ENCODE measurements at places on chromosomes 11 and 22. TPM values are rescaled to one million over a fixed set of nuclear protein-coding genes. Genes with fewer than 3 reads are reported as not detected.
A peak's percentile ranks its signal among the peaks of the same experiment; 100 is the strongest.

The MYO18B gene
- 0.14 TPM for total RNA-seq

DNA sequence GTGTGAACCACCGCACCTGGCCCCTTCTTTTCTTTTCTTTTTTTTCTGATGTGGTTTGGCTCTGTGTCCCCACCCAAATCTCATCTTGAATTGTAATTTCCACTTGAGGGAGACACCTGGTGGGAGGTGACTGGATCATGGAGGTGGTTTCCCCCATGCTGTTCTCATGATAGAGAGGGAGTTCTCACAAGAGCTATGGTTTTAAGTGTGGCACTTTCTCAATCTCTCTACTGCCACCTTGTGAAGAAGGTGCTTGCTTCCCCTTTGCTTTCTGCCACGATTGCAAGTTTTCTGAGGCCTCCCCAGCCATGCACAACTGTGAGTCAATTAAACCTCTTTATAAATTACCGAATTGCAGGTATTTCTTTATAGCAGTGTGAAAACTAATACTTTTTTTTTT lies 4.9 kb upstream of the TCN2 start:
- H3K36me3 ChIP-seq = no peaks in the 10 kb centered on the region
- H3K4me3 ChIP-seq = no peak overlapping the region
- DNase-seq = peak; percentile 26
- peaks cover 13% of the 10 kb centered on the region for H3K4me1 ChIP-seq
- no peaks in the 10 kb centered on the region for H3K27me3 ChIP-seq

DNA sequence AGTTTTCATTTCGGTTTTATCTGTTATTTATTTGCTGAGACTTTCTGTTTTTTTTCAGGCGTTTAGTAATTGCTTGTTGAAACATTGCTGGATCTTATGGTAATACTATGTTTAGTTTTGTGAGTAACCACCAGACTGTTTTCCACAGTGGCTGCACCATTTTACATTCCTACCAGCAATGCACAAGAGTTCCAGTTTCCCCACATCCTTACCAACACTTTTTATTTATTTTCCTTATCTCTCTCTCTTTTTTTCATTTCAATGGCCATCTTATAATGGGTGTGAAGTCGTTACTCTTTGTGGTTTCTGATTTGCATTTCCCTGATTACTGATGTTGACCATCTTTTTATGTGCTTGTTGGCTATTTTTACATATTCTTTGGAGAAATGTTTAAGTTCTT lies 23.7 kb downstream of the USP47 start:
- H3K4me1 ChIP-seq = peaks cover 63% of the 10 kb centered on the region
- DNase-seq = no peak
- no peak overlapping the region for H3K27ac ChIP-seq
- no peak overlapping the region for H3K4me3 ChIP-seq
- H3K36me3 ChIP-seq = peaks cover 9% of the 10 kb centered on the region

DNA sequence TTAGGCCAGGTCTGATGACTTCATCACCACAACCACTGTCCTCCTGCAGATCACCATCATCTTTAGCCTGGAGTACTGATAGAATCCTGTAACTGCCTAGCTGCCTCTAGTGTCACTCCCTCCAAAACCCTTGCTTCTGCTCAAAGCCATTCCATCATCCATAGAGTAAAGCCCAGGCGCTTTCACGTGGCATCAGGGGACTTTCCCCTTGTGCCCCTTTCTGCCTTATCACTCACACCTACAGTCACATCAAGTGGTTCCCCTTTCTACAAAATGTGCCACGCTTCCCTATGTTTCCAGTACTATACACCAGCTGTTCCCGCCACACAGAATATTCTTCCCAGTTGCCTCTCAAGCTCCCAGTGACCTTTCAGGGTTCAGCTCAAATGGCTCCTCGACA lies 75.9 kb downstream of the MN1 start:
- H3K27me3 ChIP-seq = peaks cover 21% of the 10 kb centered on the region
- no peak for DNase-seq
- H3K36me3 ChIP-seq = no peaks in the 10 kb centered on the region
- no peak overlapping the region for H3K4me3 ChIP-seq

The RFPL2 gene
- total RNA-seq = not detected

DNA sequence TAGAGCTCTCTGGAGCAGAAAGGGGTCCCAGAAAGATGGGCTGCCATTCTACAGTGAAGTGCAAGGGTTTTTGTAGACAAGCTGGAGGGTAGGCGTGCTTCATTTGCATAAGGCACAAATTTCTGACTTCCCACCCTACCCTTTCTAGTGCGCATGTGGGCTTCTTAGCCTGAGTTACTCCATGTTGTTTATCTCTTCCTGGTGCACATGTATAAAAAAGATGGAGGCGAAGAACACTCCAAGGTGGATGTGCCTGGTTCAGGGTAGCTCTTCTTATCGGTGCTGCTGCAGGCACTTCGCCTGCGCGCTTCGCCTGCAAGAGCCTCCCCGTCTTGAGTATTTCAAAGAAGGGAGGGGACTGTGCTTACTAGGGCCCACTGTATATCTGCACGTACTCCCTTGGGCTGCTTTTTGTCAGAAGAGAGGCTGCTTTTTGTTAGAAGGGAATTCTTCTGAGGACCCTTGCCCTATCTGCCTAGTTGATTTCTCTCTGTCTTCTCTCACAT lies 1047.3 kb upstream of the CNTN5 start:
- no peak for DNase-seq
- no peak overlapping the region for H3K4me3 ChIP-seq
- H3K36me3 ChIP-seq = no peaks in the 10 kb centered on the region

GRCh38 chr11:26846227-26846626 lies 124.4 kb upstream of the SLC5A12 start:
- H3K27ac ChIP-seq = no peak overlapping the region
- DNase-seq = no peak

DNA sequence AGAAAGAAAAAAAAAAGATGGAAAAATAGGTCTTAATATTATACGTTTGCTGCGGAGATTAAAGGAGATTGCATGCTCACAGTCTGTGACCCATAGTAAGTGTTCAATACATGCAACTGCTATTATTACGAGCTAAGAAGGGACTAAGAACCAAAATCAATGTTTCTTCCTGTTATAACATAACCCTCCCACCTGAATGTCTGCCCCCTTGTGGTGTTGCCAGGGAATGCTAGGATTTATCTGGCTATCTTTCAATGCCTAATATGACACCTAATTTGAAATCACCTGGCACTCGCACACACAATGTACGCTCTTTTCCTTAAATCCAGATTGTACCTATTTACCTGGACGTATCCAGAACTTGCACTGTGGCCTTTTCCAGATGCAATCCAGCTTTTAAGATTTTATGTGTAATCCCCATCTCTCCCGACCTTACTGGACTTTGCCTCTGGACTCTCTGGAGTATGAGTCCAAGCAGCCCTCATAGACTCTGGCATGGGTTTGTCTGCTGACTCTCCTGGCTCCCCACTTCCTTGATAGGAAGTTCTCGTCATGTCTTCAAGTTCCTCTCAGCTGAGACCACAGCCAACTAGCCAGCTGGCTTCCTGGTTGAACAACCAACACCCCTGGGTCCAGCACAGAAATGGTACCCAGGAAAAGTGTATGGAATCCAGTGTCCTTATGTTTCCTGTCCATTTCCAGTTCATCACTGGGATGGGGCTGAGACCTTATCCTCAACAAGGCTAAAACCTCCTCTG lies 151.5 kb downstream of the CCDC34 start:
- H3K27ac ChIP-seq = no peak overlapping the region
- H3K4me3 ChIP-seq = no peak overlapping the region
- peak; percentile 30 for DNase-seq
- H3K4me1 ChIP-seq = no peaks in the 10 kb centered on the region
- no peaks in the 10 kb centered on the region for H3K36me3 ChIP-seq

The LGALS1 gene
- total RNA-seq = 70.2 TPM

The RPS19BP1 gene
- total RNA-seq = 56.2 TPM

The OR8B8 gene
- total RNA-seq = not detected

DNA sequence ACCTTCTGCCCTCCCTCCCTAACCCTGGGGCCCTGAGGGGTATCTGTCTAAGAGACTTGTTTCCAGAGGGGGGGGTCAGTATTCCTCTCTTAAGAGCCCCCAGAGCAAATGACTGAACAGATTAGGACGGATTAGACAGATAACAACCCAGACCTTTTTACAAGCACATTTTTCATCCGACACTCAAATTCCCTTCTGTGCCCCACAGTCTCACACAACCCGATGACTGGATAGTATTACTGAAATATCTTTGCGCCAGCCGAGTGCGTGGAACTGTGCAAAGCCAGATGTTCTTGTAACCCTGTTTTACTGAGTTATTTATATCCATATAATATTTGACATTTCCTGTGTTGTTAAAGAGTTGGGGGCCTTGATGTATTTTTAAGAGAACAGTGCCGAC lies 30.9 kb upstream of the FLI1 start:
- peaks cover 2% of the 10 kb centered on the region for H3K27me3 ChIP-seq
- no peak overlapping the region for H3K27ac ChIP-seq
- no peak overlapping the region for H3K4me3 ChIP-seq
- H3K4me1 ChIP-seq = no peaks in the 10 kb centered on the region

The MGAT3 gene
- 0.62 TPM for total RNA-seq

The POU2F3 gene
- total RNA-seq = not detected

- H3K27ac ChIP-seq = no peak overlapping the region
- H3K36me3 ChIP-seq = no peaks in the 10 kb centered on the region
- no peak overlapping the region for H3K4me3 ChIP-seq
- H3K27me3 ChIP-seq = no peaks in the 10 kb centered on the region
- DNase-seq = no peak
- no peaks in the 10 kb centered on the region for H3K4me1 ChIP-seq
Observed at GRCh38 chr11:42066113-42066512, 606.7 kb upstream of the LRRC4C start.

GRCh38 chr11:123479048-123479837 lies 49.2 kb downstream of the GRAMD1B start:
- DNase-seq = no peak
- H3K27ac ChIP-seq = no peak overlapping the region
- H3K4me1 ChIP-seq = peaks cover 31% of the 10 kb centered on the region
- H3K4me3 ChIP-seq = no peak overlapping the region
- no peaks in the 10 kb centered on the region for H3K27me3 ChIP-seq
- peaks cover 26% of the 10 kb centered on the region for H3K36me3 ChIP-seq

- no peak overlapping the region for H3K27ac ChIP-seq
- no peak for DNase-seq
- H3K4me3 ChIP-seq = no peak overlapping the region
- H3K27me3 ChIP-seq = no peaks in the 10 kb centered on the region
- peaks cover 10% of the 10 kb centered on the region for H3K4me1 ChIP-seq
Observed at GRCh38 chr22:38220163-38220562, 18.4 kb downstream of the MAFF start.

The C1QTNF5 gene
- not detected for total RNA-seq

DNA sequence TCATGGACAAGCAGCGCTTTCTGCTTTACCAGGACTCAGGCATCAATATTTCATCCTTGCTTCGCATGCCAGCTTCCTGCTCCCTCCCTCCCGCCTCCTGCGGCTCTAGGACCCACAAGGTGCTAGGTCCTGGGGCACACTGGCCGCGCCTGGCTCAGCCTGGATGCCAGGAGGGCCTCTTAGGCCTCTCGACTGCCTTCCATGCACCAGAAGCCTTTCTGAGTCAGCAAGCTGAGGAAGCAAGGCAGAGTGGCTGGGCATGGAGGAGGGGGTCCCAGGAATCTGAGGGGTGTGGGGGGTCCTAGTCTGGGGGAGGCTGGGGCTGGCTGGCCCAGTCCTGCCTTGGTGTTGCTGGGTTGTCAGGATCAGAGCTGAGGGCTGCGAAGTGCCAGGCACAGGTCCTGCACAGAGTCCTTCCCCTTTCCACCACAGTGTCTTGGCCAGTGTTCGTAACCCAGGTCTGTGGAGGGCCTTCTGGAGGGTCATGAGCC lies 61.0 kb upstream of the THY1 start:
- H3K4me3 ChIP-seq = no peak overlapping the region
- H3K27ac ChIP-seq = no peak overlapping the region
- H3K27me3 ChIP-seq = peaks cover 6% of the 10 kb centered on the region
- no peak for DNase-seq

The VPREB1 gene
- not detected for total RNA-seq

The CTTN gene
- 52.7 TPM for total RNA-seq

The CHST1 gene
- total RNA-seq = not detected

DNA sequence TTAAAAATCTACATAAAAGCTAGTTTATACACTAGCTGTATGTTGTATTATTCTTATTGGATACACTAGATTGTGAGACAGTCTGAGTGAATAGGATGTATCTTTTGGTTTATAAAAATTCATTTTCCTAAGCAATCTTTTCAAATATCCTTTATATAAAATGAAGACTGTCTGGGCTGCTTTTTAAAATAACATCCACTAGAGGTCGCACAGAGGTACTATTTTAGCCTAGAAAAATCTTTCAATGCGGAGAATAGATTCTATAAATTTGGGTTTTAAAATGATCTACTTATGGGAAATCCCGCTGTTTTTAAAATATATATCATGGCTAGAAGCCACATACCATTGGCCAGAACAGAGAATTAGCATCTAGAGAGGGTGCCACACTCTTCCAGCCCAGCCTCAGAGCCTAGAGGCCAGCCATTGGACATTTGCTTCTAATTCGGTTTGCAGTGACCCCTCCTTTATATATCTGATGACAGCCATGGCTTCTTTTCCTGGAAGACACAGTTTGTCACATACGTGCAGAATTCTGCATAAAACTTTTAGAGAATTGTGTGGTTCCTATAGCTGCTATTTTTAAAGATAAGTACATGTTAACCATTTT lies 7.3 kb downstream of the C11orf97 start:
- peaks cover 9% of the 10 kb centered on the region for H3K27me3 ChIP-seq
- DNase-seq = peak; percentile 16
- no peaks in the 10 kb centered on the region for H3K4me1 ChIP-seq
- H3K27ac ChIP-seq = no peak overlapping the region
- H3K36me3 ChIP-seq = no peaks in the 10 kb centered on the region
- H3K4me3 ChIP-seq = no peak overlapping the region

DNA sequence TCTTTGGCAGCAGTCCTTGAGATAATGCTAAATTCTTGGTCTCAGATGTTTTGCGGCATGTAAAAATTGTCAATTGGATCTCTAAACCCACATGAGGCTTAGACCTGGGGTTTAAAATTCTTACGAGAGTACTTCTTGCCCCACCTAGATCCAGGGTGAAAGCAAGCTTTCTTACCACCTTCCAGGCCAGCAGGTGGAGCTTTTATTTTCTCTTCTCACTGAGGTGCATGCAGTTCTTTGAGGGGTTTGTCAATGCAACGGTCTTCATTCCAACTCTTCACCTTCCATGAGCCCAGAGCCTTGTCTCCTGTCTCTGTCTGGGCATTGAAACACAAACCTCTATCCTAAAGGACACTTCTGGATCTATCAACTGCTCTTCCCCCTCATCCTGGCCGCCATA lies 154.1 kb downstream of the MYO18B start:
- H3K27me3 ChIP-seq = peaks cover 5% of the 10 kb centered on the region
- no peak overlapping the region for H3K4me3 ChIP-seq
- no peaks in the 10 kb centered on the region for H3K36me3 ChIP-seq
- H3K4me1 ChIP-seq = no peaks in the 10 kb centered on the region

DNA sequence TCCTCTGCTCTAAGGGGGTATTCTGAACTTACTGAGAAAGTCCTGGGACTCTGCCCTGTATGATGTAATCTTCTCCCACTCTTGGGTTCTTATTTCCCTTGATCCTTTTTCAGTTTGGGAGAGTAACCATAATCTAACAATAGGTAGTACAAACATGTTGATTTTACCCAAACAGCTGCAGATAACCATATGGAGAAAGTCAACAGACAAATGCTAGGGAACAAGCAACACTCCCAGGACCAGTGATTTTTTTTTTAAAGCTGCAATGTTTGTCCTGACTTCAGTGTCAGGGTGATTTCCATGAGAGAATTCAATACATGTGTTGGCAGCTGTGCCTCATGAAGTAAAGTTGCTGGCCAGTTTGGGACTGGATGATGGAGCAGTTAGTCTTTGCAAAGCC lies 156.5 kb downstream of the FCHSD2 start:
- no peak overlapping the region for H3K4me3 ChIP-seq
- no peak for DNase-seq
- peaks cover 7% of the 10 kb centered on the region for H3K36me3 ChIP-seq
- no peak overlapping the region for H3K27ac ChIP-seq
- H3K27me3 ChIP-seq = no peaks in the 10 kb centered on the region

Measured in activated naive CD4-positive, alpha-beta T cell treated with anti-CD3 and anti-CD28 coated beads for 36 hours (primary cell).